Immature natural killer cell (primary cell): ENCODE measurements at places on chromosomes 5 and 9.
A peak's percentile ranks its signal among the peaks of the same experiment; 100 is the strongest.

- DNase-seq = no peak
Observed at GRCh38 chr5:163094492-163095180, 342.8 kb upstream of the CCNG1 start.

GRCh38 chr5:108093186-108093585 is 288.7 kb downstream of the FBXL17 start:
- no peak for DNase-seq

GRCh38 chr9:91047529-91047928 is 245.9 kb downstream of the SYK start:
- no peak for DNase-seq

- DNase-seq = no peak
Observed at GRCh38 chr9:107142430-107142829, 140.6 kb upstream of the RAD23B start.

DNA sequence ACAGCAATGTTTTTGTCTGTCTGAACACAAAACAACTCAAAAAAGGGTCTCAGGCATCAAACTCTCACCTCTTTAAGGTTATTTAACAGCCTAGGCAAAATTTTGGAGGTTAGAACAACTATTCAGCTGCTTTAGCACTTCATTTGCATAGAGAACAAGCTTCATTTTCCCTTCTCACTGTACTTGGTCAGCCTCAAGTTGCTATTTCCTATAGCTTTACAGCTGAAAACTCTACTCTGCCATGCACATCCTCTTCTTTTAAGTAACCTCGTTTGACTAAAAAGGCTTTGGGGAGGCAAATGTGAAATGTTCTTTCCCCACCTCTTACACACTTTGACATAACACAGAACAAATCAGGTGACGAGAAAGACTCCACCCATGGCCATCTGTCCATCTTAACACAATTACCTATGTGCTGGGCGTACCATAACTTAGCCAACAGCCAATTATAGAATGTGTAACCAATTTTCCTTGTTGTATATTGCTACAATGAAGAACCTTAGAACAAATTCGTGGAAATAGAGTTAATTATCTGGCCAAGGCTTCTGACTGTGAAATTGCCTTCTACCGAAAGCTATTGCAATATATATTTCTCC is 195.7 kb downstream of the DCP2 start:
- DNase-seq = no peak

DNA sequence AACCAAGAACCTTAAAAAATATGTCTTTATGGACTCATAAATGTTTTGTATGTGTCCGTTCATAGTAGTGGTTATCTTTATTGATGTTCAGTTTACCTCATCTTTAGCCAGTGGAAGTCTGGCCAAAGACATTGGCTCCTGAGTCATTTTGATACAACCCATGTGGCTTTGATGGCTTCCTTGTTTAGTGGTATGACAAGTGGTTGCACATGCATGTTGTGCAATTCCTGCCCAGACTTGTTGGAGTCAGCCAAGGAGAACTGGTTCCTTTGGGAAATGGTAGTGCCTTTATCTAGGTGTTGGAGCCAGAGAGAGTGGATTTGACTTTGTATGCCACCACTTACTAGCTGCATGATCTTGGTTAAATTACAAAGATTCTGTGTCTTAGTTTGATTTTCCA is 94.3 kb downstream of the RPS23 start:
- no peak for DNase-seq

GRCh38 chr5:126119887-126120442 is 303.2 kb upstream of the GRAMD2B start:
- DNase-seq = no peak

GRCh38 chr5:32450952-32451351 is 6.4 kb upstream of the ZFR start:
- DNase-seq = no peak

GRCh38 chr9:128070874-128071273 is 2.8 kb downstream of the SLC25A25 start:
- no peak for DNase-seq

DNA sequence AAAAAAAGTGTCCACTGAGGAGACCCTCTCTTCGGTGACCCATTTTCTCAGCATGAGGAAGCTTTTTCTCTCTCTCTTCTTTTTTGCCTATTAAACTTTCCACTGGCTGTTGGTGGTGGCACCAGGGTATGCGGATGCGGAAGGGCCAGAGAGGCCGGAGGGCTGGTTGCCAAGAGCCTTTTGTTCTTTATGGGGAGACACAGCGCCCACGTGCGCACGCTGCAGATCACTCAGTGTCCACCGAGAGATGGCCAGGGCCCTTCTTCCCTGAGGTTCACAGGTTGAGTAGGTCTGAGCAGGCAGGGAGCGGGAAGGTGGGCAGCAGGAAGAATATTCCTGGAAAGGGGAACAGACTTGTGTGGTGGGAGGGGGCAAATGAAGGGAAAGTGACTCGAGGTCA is 69.1 kb downstream of the STK10 start:
- DNase-seq = no peak

DNA sequence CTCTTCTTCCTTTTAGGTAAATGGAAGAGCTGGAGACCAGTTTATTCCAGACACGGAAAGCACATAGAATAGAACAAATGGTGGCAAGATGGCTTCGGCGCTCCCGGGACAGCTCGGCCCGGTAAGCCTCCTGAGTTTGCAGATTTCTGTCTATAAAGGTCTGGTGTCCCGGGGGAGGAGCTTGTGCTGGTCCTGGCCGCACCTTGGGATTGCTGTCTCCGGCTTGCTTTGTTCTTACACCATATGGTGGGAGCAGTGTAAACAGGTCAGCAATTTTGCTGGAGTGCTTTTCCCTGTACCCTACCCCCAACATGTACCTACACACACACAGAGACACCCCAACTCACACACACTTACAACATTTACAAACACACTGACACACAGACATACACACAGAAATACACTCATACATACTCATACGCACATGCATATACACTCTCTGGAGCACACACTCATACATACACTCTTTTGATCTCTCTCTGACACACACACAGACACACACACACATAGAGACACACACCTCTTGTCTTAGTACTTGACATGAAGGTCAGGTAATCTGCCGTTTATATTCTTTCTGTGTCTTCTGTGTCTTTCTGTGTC is 42.0 kb downstream of the FRMPD1 start:
- DNase-seq = no peak

GRCh38 chr5:80191991-80192398 is 63.9 kb downstream of the SERINC5 start:
- no peak for DNase-seq

- DNase-seq = no peak
Observed at GRCh38 chr9:81827616-81828296, 100.5 kb upstream of the SPATA31D4 start.

DNA sequence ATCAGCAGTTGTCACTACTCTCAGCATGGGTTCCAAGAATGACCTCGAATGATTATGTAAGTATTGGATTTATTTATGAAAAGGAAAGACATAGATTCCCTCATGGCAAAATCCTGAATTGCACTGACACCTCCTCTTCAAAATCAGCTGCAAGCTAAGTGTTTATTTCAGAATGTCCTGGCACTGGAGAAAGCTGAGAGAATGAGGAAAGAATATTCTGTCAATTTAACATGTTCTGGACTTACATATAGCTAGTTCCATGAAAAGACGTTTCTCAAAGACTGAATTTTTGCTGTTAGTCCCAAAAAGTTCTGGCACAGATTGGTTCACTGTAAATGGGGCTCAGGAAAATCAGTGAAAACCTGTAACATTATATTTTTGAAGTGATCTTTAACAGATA is 120.3 kb downstream of the NREP start:
- DNase-seq = no peak

DNA sequence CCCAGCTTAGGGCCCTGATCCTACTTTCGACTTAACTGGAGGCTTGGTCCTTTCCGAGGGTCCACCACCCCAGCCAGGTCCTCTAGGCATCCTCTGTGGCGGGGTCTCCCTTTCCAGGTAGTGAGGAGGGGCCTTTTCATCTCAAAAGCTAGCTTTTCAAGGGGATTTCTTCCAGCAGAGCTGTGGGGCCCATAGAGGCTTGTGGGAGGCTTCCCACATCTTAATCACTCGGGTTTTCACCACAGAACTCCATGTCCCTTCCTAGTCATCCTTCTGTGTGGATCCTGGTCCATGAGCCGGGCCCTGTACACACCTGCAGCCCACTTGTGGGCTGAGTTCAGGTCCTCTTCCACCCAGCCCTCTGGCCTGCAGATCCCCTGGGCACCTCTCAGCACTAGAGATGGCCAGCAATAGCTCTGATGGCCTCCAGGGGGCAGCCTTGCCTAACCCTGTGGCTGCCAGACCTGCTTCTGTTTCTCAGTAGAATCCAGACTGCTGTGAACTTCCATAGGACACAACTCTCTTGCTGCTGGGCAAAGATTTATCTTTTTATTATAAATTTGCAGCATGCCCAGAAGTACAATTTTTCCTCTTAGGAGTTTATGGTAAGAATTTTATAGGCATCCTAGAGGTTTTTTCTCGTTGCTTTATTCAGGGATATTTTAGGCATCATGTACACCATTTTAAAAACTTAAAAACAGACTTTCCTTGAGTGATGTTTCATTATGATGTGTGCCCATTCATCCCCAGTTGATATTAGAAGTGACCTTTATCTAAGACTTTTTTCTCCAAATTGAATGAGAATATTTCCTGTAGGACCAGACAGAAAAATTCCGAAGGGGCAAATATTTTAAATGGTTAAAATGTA is 208.9 kb downstream of the TRIO start:
- peak; percentile 56 for DNase-seq

DNA sequence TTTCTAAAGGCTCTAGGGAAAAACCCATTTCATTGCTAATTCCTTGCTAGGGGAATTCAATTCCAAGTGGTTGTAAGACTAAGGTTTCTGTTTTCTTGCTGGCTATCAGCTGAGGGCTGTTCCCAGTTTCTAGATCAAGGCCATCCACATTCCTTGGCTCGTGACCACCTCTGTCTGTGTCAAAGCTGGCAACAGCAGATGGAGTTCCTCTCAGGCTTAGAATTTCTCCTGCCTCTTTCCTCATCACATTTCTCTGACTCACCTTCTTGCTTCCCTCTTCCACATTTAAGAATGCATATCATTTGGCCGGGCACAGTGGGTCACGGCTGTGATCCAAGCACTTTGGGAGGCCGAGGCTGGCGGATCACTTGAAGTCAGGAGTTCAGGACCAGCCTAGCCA is 19.0 kb downstream of the DAB2IP start:
- no peak for DNase-seq

DNA sequence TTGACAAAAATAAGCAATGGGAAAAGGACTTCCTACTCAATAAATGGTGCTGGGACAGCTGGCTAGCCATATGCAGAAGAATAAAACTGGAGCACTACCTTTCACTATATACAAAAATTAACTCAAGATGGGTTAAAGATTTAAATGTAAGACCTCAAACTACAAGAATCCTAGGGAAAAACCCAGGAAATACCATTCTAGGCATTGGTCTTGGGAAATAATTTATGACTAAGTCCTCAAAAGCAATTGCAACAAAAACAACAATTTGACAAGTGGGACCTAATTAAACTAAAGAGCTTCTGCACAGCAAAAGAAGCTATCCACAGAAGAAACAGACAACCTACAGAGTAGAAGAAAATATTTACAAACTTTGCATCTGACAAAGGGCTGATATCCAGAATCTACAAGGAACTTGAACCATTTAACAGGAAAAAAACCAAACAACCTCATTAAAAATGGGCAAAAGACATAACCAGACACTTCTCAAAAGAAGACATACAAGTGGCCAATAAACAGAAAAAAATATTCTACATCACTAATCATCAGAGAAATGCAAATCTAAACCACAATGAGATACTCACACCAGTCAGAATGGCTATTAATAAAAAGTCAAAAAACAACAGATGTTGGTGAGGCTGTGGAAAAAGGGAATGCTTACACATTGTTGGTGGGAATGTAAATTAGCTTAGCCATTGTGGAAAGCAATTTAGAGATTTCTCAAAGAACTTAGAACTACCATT is 75.2 kb upstream of the CPEB4 start:
- no peak for DNase-seq

DNA sequence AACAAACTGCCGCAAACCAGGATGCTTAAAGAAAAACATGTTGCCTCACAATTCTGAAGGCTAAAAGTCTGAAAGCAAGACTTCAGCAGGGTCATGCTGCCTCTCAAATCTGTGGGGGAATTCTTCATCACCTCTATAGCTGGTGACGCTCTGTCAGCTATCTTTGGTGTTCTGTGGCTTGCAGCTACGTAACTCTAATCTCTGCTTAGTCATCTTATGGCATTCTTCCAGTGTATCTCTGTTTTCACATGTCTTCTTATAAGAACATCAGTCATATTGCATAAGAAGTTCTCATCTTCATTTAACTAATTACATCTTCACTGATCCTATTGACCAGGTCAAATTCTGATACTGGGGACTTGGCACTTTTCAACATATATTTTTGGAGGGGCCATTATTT is 243.0 kb downstream of the CDH10 start:
- DNase-seq = no peak

GRCh38 chr5:169637549-169638121 is 560 bp downstream of the DOCK2 start:
- DNase-seq = peak; percentile 64

DNA sequence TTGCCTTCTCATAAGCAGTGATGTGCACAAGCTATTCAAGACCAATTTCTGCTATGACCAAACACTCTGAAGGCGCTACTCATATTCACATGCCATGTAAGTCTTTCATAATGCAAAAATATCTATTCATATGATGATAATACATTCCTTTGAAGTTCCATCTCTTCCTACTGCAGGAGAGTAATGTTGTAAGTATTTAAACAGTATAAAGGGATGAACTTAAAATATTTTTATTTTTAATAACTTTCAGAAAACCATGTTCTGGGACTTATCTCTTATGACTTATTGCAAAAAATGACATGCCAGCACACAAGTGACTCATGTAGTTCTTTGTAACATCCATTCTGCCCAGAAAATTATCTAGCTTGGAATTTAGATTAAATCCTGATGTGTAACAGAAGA is 376.4 kb downstream of the KCTD16 start:
- no peak for DNase-seq

DNA sequence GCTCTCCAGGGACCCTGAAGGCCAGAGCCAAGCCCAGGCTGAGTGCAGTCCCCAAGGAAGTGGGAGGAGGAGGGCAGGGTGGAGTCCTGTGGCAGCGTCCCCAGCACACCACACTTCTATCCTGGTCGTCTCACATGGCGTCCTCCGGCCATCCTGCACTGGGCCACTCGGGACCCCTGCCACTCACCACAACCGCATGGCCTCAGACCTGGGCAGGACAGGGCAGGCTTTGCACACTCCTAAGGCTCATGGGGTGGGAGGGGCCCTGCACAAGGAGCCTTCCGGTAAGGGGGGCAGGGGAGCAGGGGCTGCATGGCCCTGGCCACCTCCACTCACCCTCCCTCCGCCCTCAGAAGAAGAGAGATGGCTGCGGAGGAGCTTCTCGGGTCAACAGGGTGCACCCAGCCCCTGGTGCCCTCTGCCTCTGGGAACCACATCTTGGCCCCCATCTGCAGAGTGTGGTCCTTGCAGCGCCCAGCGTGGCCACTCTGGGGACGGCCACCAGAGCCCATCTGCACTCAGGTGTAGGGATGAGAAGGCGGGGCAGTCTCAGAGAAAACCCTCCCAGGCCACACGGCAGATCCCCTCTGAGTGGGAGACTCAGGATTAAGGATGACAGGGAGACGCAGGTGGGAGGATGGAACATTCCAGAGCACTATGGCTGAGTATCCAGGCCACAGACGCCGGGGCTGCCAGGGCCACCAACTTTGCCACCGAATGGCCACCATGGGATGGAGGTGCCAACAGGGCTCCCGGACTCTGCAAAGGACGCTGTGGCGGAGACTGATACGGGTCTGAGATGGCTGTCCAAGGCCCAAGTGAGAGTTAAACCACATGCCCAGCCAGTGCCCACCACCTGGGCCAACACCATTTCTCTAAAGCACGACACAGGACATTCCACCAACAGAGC is 7.6 kb downstream of the TPPP start:
- DNase-seq = no peak

- no peak for DNase-seq
Observed at GRCh38 chr9:89000371-89000781, 9.1 kb downstream of the S1PR3 start.
